Stimulated activated CD4-positive, alpha-beta T cell treated with anti-CD3 and anti-CD28 coated beads, Interleukin-1b, Interleukin-23, amount 100 ng/mL, for 1 hour (primary cell): ENCODE measurements at places on chromosomes 5 and 9.

DNA sequence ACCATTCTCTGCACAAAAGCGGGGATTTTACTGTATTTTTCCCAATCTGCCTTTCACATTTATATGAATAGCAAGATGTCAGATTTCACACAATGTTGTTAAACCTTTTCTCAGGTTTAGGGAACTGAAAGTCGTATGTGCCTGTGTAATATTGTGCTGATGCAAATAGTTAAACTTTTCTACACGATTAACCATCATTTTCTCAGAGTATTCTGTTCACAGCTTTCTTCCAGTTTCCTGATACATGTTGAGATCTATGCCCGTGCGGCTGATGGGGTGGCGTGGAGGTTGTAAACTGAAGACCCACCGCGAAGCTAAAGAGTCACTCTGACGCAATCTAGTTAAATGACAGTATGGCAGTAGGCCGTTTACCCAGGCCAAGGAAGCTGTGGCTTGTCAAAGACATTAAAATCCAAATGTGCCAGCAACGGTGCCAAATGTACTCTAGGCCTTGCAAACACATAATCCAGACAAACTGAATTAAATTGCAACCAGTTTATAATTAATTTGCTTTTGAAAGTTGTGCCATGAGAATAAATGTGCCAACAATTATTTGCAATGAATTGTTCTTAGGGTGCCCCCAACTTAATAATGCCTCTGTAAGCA is 145.7 kb downstream of the EBF1 start:
- DNase-seq: no peak

GRCh38 chr9:129602598-129603415 is 18.1 kb downstream of the C9orf50 start:
- DNase-seq: no peak

GRCh38 chr5:142290577-142291299 is 34.1 kb downstream of the SPRY4 start:
- no peak for DNase-seq

DNA sequence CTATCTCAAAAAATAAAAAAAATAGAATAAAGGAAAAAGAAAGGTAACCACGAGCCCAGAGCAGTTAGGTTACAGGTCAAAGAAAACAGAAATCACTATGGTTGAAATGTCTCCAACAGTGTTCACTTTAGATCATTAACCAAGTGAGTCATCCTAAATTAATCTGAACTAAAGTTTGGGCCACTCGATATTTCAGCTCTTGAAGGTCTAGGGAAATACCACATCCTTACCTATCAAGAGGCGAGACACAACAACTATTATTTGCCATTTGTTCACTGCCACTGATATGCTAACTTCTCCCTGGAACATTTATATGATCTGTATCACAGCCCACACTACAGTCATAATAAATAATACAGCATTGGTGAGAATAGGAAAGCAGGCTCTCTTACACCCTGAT is 111.3 kb upstream of the NR5A1 start:
- DNase-seq: no peak

GRCh38 chr9:124285903-124286291 is 28.1 kb downstream of the NEK6 start:
- no peak for DNase-seq

- DNase-seq: no peak
Observed at GRCh38 chr5:180111273-180112002, 39.9 kb upstream of the RNF130 start.

DNA sequence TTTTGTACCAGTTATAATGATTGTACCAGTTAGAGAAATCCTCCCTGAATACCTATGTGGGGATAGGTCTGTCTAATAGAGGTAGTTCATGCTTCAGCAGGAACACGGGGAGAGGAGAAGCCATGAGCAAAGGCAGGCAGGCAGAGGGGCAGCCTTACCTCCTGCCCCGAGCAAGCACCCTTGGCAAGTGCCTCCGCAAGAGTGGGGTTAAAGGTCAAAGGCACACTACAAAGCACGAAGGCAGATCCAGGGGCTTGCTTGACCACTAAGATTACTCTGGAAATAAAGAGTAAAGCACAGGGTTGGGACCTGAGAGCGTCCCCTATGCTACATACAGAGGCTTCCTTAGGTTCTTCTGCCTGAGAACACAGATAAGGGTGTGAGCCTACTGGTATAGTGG is 100.9 kb downstream of the SEMA6A start:
- no peak for DNase-seq

DNA sequence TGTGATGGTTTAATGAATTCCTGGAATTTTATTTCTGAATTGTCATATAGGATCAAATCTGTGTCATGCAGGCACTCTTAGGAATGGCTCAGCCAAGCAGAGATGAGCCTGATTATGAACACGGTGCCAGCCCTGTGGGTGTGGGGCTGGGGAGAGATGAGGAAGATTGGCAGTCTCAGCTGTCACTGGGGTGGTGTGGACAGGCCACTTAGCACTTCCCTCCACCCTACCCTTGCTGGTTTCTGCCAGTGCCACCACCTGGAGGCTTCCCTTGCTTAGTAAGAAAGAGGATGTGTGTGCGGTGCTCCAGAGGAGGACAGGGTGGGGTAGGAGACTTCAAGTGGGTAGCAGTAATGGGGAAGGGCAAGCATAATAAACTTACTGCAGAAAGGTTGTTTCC is 226.6 kb downstream of the CD180 start:
- DNase-seq: no peak

DNA sequence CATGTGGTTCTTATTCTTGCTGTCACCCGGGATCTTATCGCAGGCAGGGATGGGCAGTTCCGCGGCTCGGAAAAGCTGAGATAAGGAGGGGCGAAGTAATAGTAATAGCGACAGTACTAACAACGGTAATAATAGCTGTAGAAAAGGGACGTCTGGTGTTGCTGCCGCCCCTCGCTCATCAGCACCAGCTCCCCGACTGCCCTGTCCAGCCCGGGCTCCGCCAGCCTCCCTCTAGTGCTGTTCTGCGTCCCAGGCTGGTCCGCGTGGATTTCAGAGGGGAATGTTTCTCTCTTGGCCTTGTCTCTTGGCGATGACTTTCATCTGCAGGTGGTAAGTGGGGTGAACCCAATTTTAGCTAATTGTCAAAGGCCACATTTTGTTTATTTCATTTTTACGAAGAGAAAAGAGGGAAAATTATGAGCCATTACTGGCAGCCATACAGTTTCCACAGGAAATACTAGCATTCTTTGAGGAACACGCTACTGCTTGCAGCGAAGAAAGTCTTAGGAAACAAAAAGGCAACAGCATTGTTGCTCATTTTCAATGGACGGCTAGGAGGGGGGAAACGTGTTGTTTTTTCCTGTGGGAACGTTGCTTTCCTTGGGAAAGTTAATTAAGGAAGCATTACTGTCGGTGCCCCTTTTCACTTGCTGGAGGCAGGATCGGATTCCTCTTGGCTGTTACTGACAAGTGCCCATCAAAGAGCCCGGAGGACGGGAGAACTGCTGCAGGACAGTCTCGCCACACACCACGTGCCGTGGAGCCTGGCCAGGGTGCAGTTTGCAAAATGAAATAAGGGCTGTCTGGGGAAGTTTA is 762 bp downstream of the SNCAIP start:
- DNase-seq: no peak

DNA sequence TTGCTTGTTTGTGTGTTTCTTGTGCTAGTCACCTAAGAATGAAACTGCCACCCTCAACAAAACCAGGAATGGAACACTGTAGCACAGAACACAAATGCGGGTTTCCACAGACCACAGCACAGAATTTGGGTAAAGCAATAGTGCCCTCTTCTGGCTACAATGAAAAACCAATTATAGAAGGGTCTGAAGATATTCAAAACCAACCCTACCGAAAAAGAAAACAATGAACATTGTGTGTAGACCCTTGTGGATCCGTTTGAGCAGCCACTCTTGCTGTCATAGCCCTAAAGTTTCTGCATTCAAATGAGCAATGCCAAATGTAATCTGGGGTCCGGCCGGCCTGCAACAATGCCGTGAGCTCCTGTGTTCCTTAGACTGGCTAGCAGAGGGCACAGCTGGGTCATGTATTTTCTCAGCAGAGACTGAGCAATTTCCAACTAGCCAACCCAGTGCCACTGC is 8.3 kb upstream of the ENC1 start:
- DNase-seq: no peak

DNA sequence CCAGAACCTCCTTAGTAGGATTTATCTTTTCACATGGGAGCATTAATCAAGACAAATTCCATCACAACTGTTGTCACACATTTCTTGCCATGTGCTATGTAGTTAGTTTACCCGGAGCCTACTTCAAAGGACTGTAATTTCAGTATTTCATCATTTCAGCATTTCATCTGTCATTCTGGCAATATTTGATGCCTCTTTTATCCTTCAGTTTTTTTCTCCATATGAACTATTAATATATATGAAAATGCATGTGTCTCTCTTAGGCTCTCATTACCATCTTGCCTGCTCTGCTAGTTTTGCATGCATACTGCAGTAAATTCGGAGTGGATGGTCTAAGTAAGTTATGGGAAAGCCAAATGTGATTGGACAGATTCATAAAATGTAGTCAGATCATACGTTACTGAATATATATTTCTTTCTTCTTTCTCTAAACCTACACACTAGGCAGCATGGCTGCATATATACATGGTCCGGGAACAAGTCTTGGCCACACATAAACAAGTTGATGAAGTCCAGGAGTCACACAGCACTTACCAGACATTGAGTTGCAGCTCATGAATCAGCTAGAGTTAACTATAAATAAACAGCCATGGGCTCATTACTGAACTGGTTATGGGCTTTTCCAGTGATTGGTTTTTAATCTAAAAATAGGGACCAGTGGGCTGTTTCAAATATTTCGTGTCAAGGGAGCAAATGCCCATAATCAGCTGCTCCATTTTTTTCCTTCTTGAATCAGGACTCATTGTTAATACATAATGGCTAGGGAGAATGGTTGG is 46.6 kb downstream of the SPATA31D1 start:
- no peak for DNase-seq

DNA sequence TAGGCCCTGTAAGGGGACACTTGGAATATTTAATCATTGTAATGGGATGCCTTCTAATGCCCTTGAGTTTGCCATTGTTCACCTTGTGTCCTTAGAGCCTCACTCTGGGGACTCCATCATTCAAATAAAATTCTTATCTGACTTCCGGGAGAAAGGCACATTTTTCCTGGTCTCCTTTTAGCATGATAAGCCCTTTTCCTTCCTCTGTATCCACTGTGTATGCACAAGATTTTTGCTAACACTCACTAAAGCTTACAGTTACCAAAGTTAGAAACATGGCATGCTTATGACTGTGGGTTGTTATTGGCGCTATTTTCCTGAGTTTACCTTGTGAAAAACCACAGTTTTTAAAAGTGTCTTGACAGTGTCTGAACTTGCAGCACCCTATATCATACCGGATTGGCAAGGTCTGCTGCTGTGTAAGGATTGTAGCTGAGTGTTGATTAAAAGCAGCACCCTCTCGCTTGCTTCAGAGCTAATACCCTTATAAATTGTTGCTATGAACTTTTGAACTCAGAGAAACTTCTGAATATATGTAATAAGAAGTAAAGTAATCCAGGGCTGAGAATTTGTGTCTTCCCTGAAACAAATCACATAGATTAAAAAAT is 46.4 kb downstream of the SNCAIP start:
- no peak for DNase-seq

DNA sequence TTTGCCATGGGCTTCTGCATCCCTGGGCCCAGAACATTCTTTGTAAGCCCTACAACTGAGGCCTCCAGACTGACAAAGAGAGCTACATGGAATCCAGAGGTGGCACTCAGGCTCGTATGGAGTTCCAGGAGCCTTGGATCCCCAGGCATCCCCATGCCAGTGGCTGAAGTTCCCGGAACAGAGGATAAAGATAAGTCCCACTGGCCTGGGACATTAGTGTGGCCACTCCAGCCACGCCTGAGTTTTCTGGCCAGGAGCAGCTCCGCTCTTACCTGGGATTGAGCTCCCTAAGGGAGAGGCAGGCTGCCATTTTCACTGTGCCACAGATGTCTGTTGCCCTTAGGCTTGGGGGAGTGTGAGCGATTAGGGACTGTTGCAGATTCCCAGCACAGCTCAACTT is 656.3 kb upstream of the FAM174A start:
- no peak for DNase-seq

GRCh38 chr5:31421806-31422586 is 109.9 kb downstream of the DROSHA start:
- no peak for DNase-seq

GRCh38 chr9:117624106-117624505 is 80.1 kb upstream of the TLR4 start:
- no peak for DNase-seq

- no peak for DNase-seq
Observed at GRCh38 chr5:14115323-14115895, 27.7 kb upstream of the TRIO start.

DNA sequence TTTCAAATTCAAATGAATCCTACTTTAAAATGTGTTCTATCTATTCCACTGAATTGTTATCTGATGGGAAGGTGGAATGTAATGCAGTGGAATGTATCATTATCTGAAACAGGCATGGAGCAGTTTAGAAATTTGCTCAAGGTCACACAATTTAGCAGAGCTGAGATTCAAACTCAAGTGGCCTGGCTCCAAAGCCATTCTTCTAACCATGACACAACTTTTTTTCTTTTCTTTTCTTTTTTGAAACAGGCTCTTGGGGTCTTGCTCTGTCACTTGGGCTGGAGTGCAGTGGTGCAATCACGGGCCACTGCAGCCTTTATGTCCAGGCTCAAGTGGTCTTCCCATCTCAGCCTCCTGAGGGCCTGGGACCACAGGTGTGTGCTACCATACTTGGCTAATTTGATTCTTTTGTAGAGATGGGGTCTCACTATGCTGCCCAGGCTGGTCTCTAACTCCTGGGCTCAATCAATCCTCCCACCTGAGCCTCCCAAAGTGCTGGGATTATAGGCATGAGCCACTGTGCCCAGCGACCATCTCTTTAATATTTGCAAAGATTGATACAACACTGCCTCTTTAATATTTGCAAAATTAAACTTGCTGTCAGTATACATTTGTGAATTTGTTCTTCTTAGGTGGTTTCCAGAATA is 50.0 kb downstream of the CAST start:
- no peak for DNase-seq
